ENCODE measurements at places on chromosomes 16 and 17. TPM values are rescaled to one million over a fixed set of nuclear protein-coding genes. Genes with fewer than 3 reads are reported as not detected.
A peak's percentile ranks its signal among the peaks of the same experiment; 100 is the strongest.

Gene AIPL1
- not detected for total RNA-seq

Gene ELMO3
- 0.79 TPM for total RNA-seq

Gene SIAH1
- 14.1 TPM for total RNA-seq

- DNase-seq: no peak
Observed at GRCh38 chr16:10745841-10746240, 2.2 kb downstream of the NUBP1 start.

GRCh38 chr16:65185241-65185778, 63.4 kb upstream of the CDH11 start:
- no peak for DNase-seq

DNA sequence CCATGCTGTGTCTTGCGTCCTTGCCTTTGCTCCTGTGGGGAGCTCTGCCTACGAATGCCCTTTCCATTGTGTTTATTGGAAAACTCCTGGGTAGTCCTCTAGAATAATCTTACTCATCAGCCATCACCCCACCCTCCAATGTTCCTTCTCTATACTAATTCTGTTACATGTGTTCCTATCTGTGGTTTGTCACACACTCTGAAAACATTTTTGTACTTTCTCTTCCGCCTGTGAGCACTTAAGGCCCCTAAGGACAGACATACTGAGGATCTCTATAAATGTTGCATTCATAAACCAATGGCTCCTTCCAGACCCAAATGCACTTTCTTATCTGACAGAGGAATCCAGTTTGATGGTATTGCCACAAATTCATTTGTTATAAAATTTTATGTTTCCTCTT, 53.9 kb upstream of the MON1B start:
- no peak for DNase-seq

- DNase-seq: peak; percentile 62
Observed at GRCh38 chr17:83189044-83190003, 109.9 kb downstream of the METRNL start.

Data from left ventricle myocardium superior (tissue), 1 donor.